Head of caudate nucleus (tissue), 42 donors: ENCODE measurements at places on chromosomes 7 and 10.

DNA sequence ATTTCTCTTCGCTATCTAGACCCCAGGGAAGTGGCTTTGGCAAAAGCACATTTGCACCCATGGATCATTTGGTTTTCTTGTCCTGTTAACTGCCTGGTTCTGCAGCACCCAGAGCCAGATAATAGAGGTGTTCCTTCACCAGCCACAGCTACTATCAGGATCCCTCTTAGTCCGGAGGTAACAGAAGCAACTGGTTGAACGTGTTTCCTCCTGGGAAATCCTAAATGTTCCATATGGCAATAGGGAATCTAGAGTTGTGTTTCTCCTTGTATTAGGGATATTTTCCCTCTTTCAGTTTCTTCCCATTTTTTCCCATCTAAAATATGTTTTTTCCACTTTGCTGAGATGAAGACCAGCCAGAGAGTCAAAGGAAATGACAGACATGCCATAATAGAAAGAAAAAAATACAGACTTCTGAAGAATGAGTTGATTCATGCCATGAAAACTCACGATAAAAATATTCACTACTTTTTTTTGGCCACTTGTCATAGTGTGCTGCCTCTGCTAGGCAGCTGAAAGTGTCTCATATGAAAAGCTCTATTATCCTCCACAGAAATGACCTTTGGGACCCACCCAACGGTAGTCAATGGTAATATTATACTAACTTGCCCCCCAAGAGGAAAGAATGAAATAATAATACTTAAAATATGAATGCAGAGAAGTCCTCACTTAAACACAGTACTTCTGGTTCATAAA is 472.8 kb downstream of the KCNMA1 start:
- no peak for DNase-seq

DNA sequence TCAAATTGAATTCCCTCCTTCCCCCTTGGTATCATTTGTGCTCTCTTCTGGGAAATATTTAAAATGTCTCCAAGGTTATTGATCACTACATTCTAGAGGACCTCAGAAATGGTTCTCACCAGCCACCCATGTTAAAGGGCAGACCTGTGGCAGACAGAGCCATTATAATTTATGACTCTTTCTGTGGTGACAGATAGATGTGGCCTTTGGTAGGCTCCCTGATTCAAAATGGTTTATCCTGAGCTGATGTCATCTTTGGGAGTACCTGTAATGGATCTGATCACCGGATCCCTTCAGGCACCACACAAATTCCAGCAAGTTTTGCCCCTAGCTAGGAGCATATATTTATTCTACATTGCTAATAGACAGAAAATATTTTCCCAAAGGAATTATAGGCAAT is 267.5 kb downstream of the SDK1 start:
- no peak for DNase-seq

DNA sequence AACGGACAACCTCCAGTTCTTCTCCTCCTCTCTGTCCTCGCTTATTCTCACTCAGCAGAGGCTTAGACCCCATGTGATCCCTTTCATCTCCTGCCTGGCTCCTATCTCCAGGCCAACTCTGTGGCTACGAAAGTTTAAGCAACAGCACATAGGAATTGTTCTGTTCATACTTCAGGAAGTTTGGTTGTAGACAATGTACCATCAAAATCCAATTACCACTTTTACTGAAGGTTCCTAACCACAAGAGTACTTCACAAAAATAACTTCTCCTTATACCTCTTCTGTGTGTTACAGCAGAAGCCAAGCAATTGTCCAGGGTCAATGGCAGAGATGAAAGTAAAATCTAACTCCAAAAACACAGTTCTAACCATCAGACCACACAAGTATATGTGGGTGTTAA is 80.0 kb downstream of the SLC25A13 start:
- DNase-seq = no peak

- no peak for DNase-seq
Measured at GRCh38 chr10:90197766-90198165, 496.4 kb downstream of the KIF20B start.

GRCh38 chr7:155583636-155584035 is 37.3 kb upstream of the CNPY1 start:
- DNase-seq = no peak

GRCh38 chr7:12800486-12800885 is 113.1 kb downstream of the ARL4A start:
- DNase-seq = no peak
